Left cardiac atrium (tissue), 4 donors: ENCODE measurements at places on chromosomes 5 and 9. TPM values are rescaled to one million over a fixed set of nuclear protein-coding genes. Genes with fewer than 3 reads are reported as not detected.

DNA sequence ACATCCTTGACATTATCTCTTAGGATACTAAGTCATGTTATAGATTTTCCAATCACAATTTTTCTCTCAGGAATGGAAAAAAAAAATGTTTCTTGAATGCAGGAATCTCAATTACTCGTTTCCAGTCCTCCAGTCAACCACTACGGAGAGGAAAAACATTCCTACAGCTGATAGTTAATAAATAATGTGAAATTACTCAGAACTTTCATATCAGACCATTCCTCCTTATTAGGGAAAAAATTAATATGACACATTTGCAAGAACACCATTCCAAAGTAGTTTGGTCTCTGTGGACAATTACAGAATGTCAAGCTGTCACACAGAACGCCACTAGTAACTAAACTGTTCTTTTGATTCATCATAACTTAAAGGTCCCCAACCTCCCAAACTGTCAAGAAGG lies 31.5 kb downstream of the MED27 start:
- DNase-seq: no peak

DNA sequence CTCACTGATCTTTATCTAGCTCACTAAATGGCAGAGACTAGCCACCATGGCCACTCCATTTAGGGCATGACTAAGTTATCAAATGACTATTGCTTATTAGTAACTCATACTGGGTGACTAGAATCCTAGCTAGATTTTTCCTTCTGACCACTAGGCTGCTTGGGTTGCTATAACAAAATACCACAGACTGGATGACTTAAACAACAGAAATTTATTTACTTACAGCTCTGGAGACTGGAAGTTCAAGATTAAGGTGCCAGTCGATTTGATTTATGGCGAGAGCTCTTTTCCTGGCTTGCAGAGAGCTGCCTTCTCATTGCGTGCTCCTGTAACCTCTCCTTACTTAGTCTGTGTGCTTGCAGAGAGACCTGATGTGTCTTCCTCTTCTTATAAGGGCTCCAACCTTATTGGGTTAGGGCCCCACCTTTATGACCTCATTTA lies 55.0 kb upstream of the APC start:
- no peak for DNase-seq

DNA sequence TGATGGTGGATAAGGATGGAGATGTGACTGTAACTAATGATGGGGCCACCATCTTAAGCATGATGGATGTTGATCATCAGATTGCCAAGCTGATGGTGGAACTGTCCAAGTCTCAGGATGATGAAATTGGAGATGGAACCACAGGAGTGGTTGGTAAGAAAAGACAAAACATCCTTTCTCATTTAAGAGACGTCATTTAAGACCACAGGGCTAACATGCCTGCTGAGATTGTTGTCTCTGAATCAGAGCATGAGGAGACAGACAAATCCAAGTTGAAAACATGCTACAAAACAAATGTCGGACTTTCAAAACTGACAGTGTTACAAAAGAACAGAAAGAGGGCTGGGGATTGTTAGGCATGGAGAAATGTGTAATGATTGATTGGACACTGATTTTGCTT lies 4.6 kb downstream of the CCT5 start:
- no peak for DNase-seq

DNA sequence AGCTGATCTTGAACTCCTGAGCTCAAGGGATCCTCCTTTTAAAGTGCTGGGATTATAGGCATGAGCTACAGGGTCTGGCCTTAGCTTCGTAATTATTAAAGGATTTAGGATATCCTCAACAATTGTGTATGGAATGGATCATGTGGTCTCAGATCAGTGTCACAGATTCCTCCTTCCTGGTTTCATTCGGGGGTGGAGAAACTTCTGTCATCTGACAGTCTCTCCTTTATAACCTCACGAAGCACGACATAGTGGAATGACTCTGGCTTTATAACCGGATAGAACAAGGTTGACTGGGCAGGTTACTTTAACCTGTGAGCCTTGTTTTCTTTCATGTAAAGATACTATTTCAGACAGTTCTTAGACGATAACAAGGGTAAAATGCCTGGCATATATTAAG lies 4.4 kb upstream of the GNG10 start:
- no peak for DNase-seq

- DNase-seq: no peak
Measured at GRCh38 chr9:117234103-117234502, 180.8 kb downstream of the ASTN2 start.

- DNase-seq: no peak
Measured at GRCh38 chr5:5793242-5794117, 371.0 kb downstream of the ICE1 start.

DNA sequence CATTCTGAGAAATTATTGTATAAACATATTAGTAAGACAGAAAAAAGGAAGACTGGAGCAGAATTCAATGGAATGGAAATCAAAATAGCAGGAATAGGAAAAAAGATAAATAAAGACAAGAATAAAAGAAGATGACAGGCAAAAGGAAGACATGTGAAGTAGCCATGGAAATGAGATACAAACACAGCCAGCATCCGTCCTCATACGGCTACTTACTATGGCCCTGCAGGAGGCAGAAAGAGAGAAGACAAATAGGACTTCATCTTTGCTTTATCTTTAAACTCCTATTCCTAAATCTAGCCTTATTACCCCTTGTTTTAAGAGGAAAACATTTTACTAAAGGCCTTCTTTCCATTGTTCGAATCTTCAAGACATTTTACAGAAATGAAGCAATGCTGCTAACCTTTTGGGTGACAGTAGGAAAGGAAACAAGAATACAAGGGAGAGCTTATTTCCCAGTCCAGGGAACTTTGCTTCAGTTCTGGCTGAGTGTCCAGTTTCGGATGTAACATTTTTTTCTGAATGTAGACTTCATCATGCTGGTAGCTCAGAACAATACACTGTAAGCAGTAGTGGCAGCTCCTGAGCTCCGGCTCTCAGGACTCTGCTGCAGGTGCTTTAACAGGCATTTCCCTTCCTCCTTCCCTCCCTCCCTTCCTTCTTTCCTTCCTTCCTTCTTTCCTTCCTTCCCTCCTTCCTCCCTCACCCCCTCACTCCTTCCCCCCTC lies 106.4 kb upstream of the SLC12A2 start:
- no peak for DNase-seq

DNA sequence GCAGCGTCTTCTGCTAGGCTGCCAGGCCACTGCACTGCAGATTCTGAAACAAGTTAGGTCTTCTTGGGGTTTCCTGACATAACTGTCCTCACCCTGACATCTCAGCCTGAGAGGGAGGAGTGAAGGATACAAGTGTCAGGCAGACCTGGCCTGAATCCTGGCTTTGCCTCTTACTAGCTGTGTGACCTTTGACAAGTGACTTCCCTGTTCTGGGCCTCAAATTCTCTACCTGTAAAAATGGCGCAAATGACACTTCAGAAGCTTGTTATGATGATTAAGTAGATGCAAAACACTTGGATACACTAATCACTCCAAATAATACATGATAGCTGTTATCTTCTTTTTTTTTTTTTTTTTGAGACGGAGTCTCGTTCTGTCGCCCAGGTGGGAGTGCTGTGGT lies 119.2 kb upstream of the BOD1 start:
- DNase-seq: no peak

GRCh38 chr9:130452835-130453234 lies 8.1 kb downstream of the ASS1 start:
- no peak for DNase-seq

- DNase-seq: no peak
Measured at GRCh38 chr5:161258438-161258837, 288.1 kb downstream of the GABRB2 start.

GRCh38 chr5:115500225-115500624 lies 44.4 kb downstream of the FEM1C start:
- DNase-seq: no peak

DNA sequence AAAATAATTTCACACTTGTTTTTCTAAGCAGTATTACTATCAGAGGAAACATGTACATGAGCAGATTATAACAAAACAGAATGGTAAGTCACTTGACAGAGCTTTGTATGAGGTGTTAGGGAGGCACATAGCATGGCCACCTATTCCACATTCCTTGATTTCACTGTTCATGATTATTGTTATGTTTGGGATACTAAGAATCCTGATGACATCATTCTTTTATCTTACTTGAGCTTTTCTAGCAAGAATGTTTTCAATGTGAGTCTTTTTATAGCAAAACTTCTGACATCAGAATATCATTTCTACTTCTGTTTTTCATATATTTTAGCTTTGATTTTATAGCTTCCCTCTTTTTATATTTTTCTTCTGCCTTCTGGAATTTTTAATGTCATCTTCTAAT lies 208.2 kb downstream of the DMRTA1 start:
- DNase-seq: no peak

DNA sequence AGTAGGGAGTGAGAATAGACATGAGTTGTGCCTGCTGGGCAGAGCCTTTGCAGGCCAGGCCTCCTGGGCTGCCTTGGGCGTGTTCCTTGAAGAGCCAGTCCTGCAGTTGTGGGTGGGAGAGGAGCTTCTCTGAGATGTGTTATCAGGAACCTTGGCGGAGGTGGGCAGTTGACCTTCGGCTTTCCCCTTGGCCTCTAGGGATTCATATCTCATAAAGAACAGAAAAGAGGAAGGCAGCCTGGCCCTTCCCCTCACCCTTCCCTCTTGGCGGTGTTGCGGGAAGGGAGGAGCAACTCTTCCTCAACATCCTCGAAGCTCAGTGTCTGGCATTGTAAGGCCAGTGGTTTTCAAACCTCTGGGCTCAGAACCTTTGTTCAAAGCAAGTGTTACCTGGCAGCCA lies 59.2 kb downstream of the DAPK1 start:
- peak; percentile 28 for DNase-seq

- DNase-seq: no peak
Measured at GRCh38 chr9:70036641-70037040, 7.0 kb upstream of the MAMDC2 start.

GRCh38 chr5:58358501-58359178 lies 101.2 kb downstream of the PLK2 start:
- DNase-seq: no peak

- peak; percentile 62 for DNase-seq
Measured at GRCh38 chr9:87678650-87679355, 47.1 kb upstream of the CTSL start.

GRCh38 chr9:19788614-19789271 lies at the start of gene SLC24A2:
TSS of gene SLC24A2 (minus strand) at chr9:19789037.
- DNase-seq: no peak

GRCh38 chr5:56543441-56544388 lies 271.6 kb upstream of the MAP3K1 start:
- DNase-seq: no peak

DNA sequence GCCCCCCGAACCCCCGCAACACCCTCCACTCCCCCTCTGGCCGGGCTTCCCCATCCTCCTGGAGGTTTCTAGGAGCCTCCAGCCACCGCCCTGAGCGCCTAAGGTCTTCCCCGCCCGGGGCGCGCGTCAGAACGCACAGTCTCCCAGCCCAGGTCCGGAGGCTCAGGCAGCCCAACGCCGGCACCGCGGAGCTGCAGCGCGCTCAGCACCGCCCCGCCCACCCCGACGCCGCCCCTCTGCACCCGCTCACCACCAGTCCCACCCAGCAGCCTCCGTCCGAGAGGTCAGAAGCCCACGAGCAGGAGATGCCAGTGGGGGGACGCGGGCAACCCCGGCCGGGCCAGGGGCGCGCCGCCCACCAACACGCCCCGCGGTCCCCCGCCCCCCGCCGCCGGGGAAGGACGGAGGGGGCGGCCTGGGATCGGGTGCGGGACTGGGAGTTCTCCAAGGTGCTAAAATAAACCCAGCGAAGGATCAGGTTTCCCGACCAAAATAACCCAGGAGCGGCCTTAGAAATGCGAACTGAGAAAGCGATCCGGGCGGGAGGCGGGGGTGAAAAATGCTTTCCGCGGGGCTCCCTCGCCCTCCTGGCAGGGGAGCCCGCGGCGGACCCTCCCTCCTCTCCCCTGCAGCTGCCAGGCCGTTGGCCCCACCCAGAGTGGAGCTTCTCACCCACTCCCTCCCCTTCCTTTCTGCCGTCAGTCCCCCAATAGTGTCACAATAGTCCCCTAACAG lies 6.5 kb upstream of the FAM78A start:
- peak; percentile 63 for DNase-seq

DNA sequence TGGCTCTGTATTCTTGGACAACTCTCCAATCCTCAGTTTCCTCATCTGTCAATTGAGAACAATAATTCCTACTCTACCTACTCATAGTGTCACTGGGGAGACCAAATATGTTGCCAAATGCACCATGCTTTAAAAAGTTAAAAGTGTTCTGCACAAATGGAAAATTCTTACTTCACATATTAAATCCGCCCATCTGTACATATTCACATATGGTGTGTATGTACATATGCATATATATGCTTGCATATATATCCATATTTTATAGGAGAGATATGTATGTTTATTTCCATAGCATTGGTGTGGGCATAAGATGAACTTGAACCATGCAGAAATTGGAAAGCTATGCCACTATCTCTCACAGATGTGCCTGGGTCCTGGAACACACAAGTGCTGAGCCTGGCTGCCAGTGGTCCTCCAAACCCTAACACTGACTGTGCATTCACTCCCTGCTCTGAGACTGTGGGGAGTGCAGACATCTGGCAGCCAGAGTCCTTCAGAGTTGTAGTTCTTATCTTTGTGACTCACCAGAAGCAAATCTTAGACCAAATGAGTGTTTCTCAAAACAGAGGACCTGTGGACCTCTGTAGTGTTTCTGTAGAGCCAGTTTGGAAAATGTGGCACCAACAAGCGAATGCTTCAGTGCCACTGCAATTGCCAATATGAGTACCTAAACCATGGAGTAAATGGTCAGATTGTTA lies 168.7 kb downstream of the GRIA1 start:
- no peak for DNase-seq

DNA sequence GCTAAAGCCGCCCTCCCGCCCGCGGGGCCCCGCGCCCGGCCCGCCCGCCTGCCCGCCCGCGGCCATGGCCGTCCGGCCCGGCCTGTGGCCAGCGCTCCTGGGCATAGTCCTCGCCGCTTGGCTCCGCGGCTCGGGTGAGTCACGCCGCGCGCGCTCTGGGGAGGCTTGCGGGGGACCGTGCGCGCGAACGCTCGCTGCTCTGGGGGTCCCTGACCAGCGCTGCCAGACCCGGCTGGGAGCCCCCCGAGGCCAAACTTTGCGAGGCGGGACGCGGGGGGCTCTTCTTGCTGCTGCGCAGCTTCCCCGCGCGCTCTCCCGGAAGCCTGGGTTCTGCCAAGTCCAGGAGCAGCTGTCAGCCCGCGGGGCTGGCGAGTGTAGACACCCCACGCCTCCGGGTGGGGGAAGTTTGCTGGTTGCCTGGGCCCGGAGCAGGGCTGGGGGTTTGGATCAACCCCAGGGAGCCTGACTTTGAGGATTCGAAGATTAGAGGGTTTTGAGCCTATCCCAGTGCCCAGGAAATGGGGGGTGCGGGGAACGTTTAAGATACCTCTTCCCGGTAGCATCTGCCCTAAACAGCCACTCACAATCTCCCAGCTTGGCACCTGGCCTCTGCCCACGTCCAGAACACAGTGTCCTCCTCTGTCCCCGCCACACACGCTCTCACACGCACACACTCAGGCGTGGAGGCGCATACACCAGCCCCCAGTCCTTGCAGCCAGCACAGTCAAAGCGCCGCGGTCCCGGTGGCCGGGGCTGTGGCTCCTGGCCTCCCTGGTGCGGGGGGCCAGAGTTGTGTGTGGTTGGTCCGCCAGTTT lies 535 bp downstream of the UNC5A start:
- no peak for DNase-seq

- DNase-seq: peak; percentile 45
Measured at GRCh38 chr9:87285183-87285850, 212.3 kb upstream of the DAPK1 start.

- no peak for DNase-seq
Measured at GRCh38 chr9:133519693-133520092, 5.1 kb downstream of the MYMK start.

Gene FCN2
- 2.0 TPM for total RNA-seq

Gene PCDHB15
- total RNA-seq: 5.7 TPM

Gene CCL27
- total RNA-seq: not detected

Gene GRIA1
- 0.41 TPM for total RNA-seq

Gene SV2C
- not detected for total RNA-seq

Gene WDR31
- total RNA-seq: 5.7 TPM

Gene C5orf52
- total RNA-seq: not detected

Gene IRX1
- total RNA-seq: not detected

Gene IL3
- total RNA-seq: not detected
